ENCODE measurements at places on chromosomes 7 and 10. TPM values are rescaled to one million over a fixed set of nuclear protein-coding genes. Genes with fewer than 3 reads are reported as not detected.

DNA sequence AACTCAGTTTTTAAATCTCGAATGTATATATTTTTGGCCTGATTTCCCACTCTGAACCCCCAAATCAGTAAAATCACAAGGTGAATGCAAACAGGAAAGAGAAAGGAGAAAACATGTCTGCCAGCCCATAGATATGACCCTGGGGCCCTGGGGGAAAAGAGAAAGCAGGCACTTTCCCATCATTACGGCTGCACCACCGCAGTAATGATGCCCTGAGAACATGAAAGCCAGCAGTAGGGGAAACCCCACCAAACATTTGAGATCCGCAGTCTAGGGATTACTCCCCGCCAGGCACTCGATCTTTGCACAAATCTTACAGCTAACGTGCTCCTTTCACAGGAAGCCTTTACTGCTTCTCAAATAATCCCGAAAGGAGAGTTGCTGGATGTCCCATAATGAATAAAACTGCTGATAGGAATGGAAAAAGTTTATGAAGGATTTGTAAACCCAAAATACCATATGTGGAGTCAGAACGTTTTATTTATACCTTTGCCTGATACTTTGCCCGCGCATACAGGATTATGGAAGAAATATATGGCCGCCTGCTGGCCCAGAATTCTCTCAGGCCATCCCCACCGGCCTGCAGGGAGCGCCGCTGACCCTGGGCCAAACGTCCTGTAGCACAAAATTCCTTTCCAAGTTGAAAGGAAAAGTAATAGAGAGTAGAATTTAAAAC lies 180.0 kb upstream of the INHBA start:
- peaks cover 60% of the 10 kb centered on the region for H3K4me1 ChIP-seq
- DNase-seq: no peak
- no peaks in the 10 kb centered on the region for H3K36me3 ChIP-seq

DNA sequence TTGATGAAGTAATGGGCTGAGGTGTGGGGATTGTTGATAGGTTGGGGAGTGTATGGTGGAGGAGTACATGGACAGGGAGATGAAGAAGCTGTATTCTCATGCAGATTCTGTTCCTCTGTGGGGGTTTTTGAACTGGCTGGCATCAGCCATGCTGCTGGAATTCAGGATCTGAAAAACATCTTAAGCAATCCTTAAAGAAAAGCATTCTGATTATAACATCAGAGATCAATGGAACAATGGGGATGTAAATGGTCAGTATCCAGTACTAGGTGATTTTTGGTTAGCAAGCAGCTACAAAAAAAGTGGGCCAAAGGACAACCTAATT lies 247.5 kb upstream of the GALNT17 start:
- peaks cover 2% of the 10 kb centered on the region for H3K27me3 ChIP-seq
- no peak overlapping the region for H3K27ac ChIP-seq
- DNase-seq: peak; percentile 25
- H3K36me3 ChIP-seq: peaks cover 1% of the 10 kb centered on the region
- H3K4me1 ChIP-seq: peaks cover 23% of the 10 kb centered on the region

Gene ACSM6
- total RNA-seq: not detected

Gene WIPF3
- 7.9 TPM for total RNA-seq

Gene AGAP9
- 24.0 TPM for total RNA-seq

- H3K27me3 ChIP-seq: no peaks in the 10 kb centered on the region
- H3K36me3 ChIP-seq: no peaks in the 10 kb centered on the region
Measured at GRCh38 chr10:132628966-132629900, 91.6 kb downstream of the INPP5A start.

Gene SFRP4
- 6.4 TPM for total RNA-seq

Gene SFTPD
- 2.2 TPM for total RNA-seq

DNA sequence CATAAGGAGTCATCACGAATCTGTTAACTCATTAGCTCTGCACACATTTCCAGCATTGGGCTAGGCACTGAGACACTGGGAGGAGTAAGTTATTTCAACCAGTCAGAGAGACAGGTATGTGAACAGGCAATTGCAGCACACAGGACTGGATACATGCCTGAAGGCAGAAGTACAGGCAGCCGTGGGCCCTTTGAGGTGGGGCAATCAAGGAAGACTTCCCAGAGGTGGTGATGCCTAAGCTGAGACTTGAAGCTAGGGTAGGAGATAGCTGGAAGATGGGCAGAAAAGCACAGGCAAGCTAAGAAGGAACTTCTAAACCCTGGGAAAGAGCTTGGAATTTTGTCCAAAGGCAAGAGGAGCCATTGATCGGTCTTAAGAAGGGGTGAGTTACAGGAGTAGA lies 249.7 kb downstream of the EMX2 start:
- DNase-seq: peak; percentile 16
- peaks cover 4% of the 10 kb centered on the region for H3K27me3 ChIP-seq

Gene MMP21
- total RNA-seq: 0.23 TPM

- DNase-seq: no peak
- peaks cover 4% of the 10 kb centered on the region for H3K27me3 ChIP-seq
- H3K27ac ChIP-seq: no peak overlapping the region
- H3K4me1 ChIP-seq: peaks cover 6% of the 10 kb centered on the region
- H3K36me3 ChIP-seq: no peaks in the 10 kb centered on the region
Measured at GRCh38 chr7:42736931-42737330, 174.9 kb downstream of the C7orf25 start.

GRCh38 chr10:95353123-95353522 lies 62.3 kb upstream of the PDLIM1 start:
- no peak overlapping the region for H3K27ac ChIP-seq
- H3K4me3 ChIP-seq: no peak overlapping the region
- peaks cover 45% of the 10 kb centered on the region for H3K4me1 ChIP-seq

- peaks cover 15% of the 10 kb centered on the region for H3K4me1 ChIP-seq
- no peak overlapping the region for H3K27ac ChIP-seq
- no peaks in the 10 kb centered on the region for H3K27me3 ChIP-seq
- no peak for DNase-seq
Measured at GRCh38 chr10:35462491-35462934, 126.2 kb downstream of the CCNY start.

- H3K4me3 ChIP-seq: peak overlapping the region; percentile 94
- H3K36me3 ChIP-seq: no peaks in the 10 kb centered on the region
Measured at GRCh38 chr10:102918817-102919245, 737 bp downstream of the CNNM2 start.

- H3K36me3 ChIP-seq: no peaks in the 10 kb centered on the region
- H3K27ac ChIP-seq: no peak overlapping the region
Measured at GRCh38 chr10:122746408-122746807, 46.8 kb upstream of the C10orf120 start.

GRCh38 chr10:6654571-6654970 lies 74.5 kb upstream of the PRKCQ start:
- H3K36me3 ChIP-seq: no peaks in the 10 kb centered on the region
- peaks cover 33% of the 10 kb centered on the region for H3K27me3 ChIP-seq
- no peak for DNase-seq
- H3K27ac ChIP-seq: no peak overlapping the region

GRCh38 chr7:124959676-124960075 lies 30.1 kb upstream of the POT1 start:
- no peak overlapping the region for H3K4me3 ChIP-seq
- DNase-seq: no peak
- peaks cover 4% of the 10 kb centered on the region for H3K36me3 ChIP-seq
- H3K27ac ChIP-seq: no peak overlapping the region

GRCh38 chr7:37901236-37901827 lies 15.3 kb downstream of the SFRP4 start:
- H3K27me3 ChIP-seq: no peaks in the 10 kb centered on the region
- peaks cover 29% of the 10 kb centered on the region for H3K4me1 ChIP-seq
- H3K27ac ChIP-seq: peak overlapping the region; percentile 59
- no peak overlapping the region for H3K4me3 ChIP-seq
- DNase-seq: no peak
- no peaks in the 10 kb centered on the region for H3K36me3 ChIP-seq

DNA sequence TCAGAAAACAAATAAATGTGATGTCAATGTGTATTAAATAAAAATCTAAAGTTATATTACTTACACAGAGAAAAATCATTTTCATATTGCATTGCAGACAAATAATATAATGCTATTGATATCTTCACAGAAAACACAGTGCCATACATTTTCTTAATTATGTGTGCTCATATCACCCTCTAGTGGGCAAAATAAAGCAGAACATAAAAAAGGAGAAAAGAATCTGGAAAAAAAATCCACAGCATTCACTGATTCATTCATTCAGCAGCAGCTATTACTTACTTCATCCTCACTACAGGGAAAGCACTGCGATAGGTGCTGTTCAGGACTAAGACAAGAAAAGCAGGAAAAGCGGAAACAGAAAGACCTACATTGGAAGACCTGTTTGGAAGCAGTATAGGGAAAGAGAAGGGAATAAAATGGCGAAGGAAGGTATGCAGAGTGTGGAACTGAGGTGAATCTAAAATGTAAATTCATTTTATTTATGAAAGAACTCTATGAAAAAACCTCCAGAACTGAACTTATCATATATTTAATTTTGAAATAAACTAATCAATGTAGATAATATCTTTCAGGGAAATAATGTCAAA lies 73.2 kb downstream of the POT1 start:
- H3K27ac ChIP-seq: no peak overlapping the region
- no peak overlapping the region for H3K4me3 ChIP-seq
- no peaks in the 10 kb centered on the region for H3K27me3 ChIP-seq
- no peaks in the 10 kb centered on the region for H3K4me1 ChIP-seq
- peaks cover 4% of the 10 kb centered on the region for H3K36me3 ChIP-seq

Gene PHKG1
- total RNA-seq: 2.6 TPM

Gene TECTB
- total RNA-seq: not detected

GRCh38 chr10:69278446-69278963 lies at the start of gene HK1:
Gene HK1, plus strand, starts transcription at chr10:69278496.
- no peaks in the 10 kb centered on the region for H3K27me3 ChIP-seq
- no peak within 1 kb of the TSS for H3K4me3 ChIP-seq
- peaks cover 9% of the 10 kb centered on the region for H3K4me1 ChIP-seq
- H3K36me3 ChIP-seq: no peaks in the 10 kb centered on the region
- H3K27ac ChIP-seq: peak within 1 kb of the TSS; percentile 24

- DNase-seq: no peak
- no peaks in the 10 kb centered on the region for H3K27me3 ChIP-seq
- peak overlapping the region; percentile 43 for H3K27ac ChIP-seq
- peaks cover 25% of the 10 kb centered on the region for H3K4me1 ChIP-seq
- H3K4me3 ChIP-seq: no peak overlapping the region
Measured at GRCh38 chr7:17320657-17321056, 22.2 kb downstream of the AHR start.

DNA sequence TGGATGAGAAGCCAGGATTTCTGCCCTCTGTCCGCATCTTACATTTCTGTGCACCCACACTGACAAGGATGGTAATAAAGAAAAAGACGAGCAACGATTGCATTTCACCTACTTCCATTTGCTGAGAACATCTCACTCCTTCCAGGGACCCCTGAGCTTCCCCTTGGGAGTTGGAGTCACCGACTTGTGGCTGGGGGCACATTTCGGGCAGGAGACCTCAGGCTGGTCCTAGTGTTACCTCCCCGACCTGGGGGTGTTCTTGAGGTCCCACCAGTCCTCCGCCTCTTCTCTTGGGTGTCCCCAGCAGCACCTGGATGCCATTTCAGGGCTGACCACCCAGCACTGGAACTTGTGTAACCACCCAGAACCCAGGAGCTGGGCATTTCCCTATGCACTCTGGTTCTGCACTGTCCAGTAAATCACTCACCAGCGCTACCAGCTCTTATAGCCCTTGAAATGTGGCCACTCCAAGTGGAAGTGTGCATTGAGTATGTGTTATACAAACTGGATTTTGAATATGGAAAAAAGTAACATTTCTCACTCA lies 84.9 kb downstream of the LANCL2 start:
- no peaks in the 10 kb centered on the region for H3K27me3 ChIP-seq
- no peaks in the 10 kb centered on the region for H3K36me3 ChIP-seq
- H3K27ac ChIP-seq: no peak overlapping the region
- DNase-seq: no peak

GRCh38 chr7:2417981-2418481 lies 14.6 kb downstream of the CHST12 start:
- peaks cover 2% of the 10 kb centered on the region for H3K36me3 ChIP-seq
- DNase-seq: no peak
- H3K27ac ChIP-seq: no peak overlapping the region
- no peaks in the 10 kb centered on the region for H3K27me3 ChIP-seq

GRCh38 chr7:13077466-13077865 lies 390.0 kb downstream of the ARL4A start:
- H3K4me1 ChIP-seq: peaks cover 10% of the 10 kb centered on the region
- DNase-seq: no peak
- no peak overlapping the region for H3K4me3 ChIP-seq
- H3K27ac ChIP-seq: no peak overlapping the region
- no peaks in the 10 kb centered on the region for H3K36me3 ChIP-seq

Gene STYXL1
- total RNA-seq: 35.3 TPM

DNA sequence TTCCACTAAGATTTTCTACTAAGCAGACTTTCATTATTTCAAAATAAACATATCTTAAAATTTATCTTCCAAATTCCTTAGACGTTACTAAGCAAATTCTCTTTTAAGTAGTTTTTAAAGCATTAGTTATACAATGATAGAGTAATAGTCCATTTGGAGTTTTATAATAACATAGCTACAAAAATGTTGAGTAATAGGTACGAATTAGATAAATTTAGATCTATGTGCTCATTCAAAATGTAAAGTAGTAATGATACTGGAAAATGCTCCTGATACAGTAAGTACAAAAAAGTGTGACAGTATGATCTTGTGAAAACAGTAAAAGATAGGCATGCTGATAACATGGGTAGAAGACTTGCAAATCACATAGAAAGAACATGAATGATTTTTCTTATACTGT lies 4.5 kb downstream of the DMTF1 start:
- H3K27me3 ChIP-seq: no peaks in the 10 kb centered on the region
- no peak overlapping the region for H3K4me3 ChIP-seq
- H3K36me3 ChIP-seq: peaks cover 4% of the 10 kb centered on the region
- DNase-seq: no peak

GRCh38 chr10:11719496-11720259 lies 22.5 kb upstream of the ECHDC3 start:
- no peak overlapping the region for H3K4me3 ChIP-seq
- no peaks in the 10 kb centered on the region for H3K4me1 ChIP-seq
- peaks cover 2% of the 10 kb centered on the region for H3K36me3 ChIP-seq

DNA sequence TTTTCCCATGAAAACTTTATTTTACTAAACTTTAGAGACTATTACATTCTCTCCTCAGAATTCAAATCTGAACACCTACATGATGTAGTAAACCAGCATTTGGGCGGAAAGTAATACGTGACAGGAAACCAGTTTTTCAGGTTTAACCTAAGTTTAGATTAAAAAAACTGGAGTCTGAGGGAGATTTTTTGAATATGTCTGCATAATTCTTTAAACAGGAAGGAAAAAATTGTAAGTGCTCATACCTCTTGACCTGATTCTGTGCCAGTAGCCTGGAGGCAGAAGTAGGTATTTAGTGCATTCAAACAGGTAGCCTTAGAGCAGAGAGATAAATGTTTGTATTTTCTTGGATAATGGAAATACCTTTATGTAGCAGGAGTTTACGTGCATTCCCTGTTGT lies 224.3 kb downstream of the MDFIC start:
- no peaks in the 10 kb centered on the region for H3K27me3 ChIP-seq
- peak overlapping the region; percentile 10 for H3K4me3 ChIP-seq
- peaks cover 19% of the 10 kb centered on the region for H3K4me1 ChIP-seq
- DNase-seq: no peak
- peak overlapping the region; percentile 89 for H3K27ac ChIP-seq
- no peaks in the 10 kb centered on the region for H3K36me3 ChIP-seq

Measured in mesothelial cell of epicardium (in vitro differentiated cells).